ENCODE measurements at places on chromosomes 13 and 19.

GRCh38 chr19:10855879-10856522, 7.8 kb downstream of the C19orf38 start:
- DNase-seq = peak; percentile 48

- DNase-seq = no peak
These were observed 314.3 kb downstream of the SLITRK1 start for GRCh38 chr13:83568019-83568418.

DNA sequence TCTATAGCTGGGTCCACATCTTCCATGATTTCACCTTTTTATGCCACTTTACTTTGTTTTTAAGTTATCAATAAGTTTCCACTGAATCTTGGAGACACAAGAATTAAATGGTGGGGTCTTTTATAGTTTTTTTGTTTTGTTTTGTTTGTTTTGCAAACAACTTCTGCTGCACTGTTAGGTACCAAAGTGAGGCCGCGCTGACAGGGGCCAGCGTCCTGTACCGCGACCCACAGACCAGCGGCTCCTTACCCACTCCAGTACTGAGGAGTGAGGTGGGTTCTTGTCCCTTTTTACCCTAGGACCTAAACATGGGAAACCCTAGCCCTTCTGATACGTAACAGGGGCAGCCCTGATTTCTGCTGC, 75.8 kb upstream of the MCF2L start:
- no peak for DNase-seq

- peak; percentile 42 for DNase-seq
These were observed 25.5 kb downstream of the AP2S1 start for GRCh38 chr19:46824890-46825730.

- no peak for DNase-seq
These were observed 686 bp downstream of the LENG8 start for GRCh38 chr19:54449701-54450069.

DNA sequence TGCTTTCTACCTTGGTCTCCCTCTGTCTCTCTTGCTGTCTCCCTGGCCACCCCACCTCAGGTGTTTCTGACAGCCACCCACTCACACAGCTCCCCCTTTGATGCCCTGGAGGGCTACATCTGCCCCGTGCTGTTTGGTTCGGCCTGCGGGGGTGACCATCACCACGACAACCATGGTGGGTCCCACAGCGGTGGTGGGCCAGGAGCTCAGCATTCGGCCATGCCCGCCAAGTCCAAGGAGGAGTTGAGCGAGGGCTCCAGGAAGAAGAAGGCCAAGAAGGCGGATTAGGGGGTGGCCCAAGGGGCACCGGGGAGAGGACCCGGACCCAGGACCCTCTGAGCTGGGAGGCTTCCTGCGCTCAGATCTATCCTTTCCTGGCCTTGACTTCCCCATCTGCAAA, 27.1 kb downstream of the TMEM38A start:
- no peak for DNase-seq

All from KBM-7 (cell line).